Purkinje cell (primary cell): ENCODE measurements at places on chromosomes 1 and 21. TPM values are rescaled to one million over a fixed set of nuclear protein-coding genes. Genes with fewer than 3 reads are reported as not detected.

The PIK3C2B gene
- polyA plus RNA-seq, result 2.0 and 2.7 TPM in 2 replicates

The OR2AK2 gene
- polyA plus RNA-seq, result not detected in 2 replicates

The ARTN gene
- 0.36 TPM in 1 of 2 replicates, not detected in the other for polyA plus RNA-seq

The PALMD gene
- 0.30 TPM in 1 of 2 replicates, not detected in the other for polyA plus RNA-seq

The ZNF644 gene
- polyA plus RNA-seq, result 74.8 and 101 TPM in 2 replicates

The ILDR2 gene
- polyA plus RNA-seq, result 10.8 and 14.1 TPM in 2 replicates

The SYPL2 gene
- not detected in 2 replicates for polyA plus RNA-seq
